ENCODE measurements at places on chromosomes 11 and 22.

GRCh38 chr11:107282195-107282594 is 175.4 kb downstream of the CWF19L2 start:
- no peak for DNase-seq

- DNase-seq = no peak
These were observed 253.1 kb downstream of the FAT3 start for GRCh38 chr11:92477686-92478085.

DNA sequence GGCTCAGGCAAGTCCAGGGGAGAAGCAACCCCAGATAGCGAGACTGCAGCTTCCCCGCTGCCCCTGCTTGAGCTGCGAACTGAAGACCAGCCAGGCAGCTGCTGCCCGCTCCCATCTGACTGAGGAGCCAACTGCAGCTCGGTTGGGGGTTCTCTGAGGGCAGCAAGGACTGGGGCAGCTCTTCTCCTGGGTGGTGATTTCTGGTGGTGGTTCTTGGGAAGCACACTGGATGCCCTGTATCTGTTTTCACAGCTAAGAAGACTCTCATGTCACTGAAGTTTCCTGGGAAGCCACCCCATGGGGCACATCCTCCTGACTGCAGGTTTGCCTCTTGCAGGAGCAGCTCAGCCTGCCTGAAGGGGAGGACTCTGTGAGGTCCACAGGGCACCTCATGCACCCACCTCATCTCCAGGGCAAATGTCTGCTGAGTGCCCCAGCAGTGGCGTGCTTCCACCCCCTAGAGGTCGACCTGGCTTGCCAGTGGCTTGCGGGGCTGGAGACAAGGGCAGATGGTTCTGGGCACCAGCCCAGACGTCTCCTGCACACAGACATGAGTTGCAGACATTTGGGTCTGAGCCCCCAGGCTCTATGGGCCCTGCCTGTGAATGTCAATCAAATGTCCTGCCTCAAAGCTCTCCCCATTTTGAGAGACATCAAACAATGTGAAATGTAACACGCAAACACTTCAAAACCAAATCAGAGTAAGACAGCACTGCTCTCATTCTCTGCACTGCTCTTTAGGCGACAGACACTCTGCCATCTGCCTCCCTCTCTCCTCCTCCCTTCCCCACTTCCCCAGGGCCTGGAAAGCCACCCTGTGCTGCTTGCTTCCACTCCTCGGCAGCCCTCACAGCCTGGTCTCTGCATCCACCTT is 800.9 kb downstream of the BRD1 start:
- no peak for DNase-seq

DNA sequence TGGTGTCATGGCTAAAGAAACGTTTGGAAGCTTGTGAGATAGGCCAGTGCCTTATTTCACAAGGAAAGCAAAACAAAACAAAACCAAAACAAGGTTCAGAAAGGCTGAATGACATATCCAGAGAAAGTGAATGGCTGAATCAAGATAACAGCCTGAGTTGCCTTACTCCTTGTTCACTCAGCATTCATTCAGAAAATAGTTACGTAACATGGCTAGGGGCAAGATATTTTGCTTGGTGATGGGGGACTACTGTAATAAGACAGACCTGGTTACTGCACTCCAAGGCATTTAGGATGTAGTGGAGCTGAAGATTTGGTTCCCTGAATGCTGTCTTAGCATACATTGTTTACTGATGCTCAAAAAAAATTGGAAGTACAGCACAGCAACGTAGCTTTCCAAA is 47.7 kb downstream of the C11orf91 start:
- no peak for DNase-seq

GRCh38 chr11:93020248-93021046 is 51.0 kb downstream of the MTNR1B start:
- no peak for DNase-seq

DNA sequence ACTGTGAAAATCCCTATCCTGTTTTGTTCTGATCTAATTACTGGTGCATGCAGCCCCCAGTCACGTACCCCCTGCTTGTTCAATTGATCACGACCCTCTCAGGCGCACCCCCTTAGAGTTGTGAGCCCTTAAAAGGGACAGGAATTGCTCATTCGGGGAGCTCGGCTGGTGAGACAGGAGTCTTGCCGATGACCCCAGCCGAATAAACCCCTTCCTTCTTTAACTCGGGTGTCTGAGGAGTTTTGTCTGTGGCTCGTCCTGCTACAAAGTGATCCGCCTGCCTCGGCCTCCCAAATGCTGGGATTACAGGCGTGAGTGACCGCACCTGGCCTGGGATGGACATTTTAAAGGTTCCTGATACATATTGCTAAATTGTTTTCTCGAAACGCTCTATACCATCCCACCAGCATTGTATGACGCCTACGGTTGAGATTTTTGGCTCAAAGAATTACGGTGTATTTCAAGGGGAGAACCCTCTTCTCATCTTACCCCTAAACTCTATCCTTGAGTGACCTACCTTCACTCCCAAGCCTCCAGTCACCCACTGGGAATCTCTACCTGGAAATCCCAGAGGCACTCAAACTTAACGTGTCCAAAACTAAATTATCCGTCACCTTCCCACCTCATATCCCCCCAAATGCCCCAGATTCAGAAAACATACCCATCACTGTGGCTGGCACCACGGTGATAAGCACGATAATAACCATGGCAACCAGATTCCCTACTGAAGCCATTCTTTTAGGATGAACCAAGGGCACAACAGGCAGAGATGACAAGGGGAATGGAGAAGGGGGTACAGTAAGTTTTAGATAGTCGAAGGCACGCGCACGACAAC is 789 bp upstream of the POLA2 start:
- DNase-seq = no peak

DNA sequence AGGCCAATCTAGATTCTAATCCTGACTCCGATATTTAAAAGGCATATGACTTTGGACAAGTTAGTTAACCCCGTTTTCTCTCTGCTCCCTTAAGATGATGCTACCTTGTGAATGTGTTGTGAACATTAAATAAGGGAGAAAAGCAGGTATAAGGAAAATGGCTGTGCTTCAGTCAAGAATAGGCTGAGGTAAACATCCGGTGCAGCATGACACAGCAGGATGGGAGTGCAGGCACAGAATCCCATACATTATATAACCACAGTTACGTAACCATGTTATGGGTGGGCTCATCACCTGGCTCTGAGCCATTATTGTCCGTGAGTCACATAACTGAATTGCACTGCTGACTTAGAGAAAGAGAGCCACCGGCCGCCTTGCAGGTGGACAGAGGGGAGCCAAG is 382.2 kb upstream of the ANO5 start:
- no peak for DNase-seq

DNA sequence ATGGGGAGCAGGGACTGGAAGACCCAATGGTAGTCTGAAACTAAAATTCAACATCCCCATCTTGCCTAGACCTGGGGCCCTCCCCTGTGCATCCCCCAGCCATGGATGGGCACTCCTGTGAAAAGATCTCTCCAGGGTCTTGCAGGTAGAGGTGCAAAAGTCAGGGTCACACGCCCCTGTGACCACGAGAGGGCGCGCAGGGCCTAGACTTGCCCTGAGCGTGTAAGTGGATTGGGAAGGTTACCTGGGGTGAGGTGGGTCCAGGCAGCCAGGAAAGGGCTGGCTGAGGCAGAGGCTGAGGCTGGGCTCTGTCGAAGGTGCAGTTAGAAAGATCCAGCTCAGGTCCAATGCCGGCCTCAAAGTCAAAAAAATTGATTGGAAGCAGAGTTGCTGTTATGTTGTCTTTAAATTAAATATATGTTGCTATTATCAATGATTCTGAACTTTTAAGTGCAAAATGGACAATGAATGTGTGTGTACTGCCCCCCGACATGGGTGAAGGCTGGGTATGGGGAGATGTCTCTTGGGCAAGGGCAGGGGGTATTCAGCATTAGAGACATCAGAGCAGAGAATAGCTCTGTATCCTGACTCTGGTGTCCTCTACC is 4.8 kb upstream of the POU2F3 start:
- peak; percentile 65 for DNase-seq

DNA sequence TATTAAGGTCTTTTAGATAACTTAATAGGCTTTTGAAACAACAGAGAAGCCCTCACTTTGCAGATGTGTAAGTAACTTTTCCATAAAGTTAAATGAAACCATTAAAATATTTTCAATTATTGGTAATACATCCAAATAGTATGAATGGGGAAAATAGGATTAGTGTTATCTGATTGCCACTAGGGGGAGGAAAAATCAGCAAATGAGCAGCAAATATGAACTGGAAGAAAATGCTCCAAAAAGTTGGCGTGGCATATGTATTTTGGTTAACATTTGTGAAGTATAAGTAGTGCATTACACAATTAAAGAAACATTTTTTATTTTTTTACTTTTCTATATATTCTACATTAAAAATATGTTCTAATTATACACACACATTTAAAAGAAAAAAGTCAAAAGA is 259.8 kb upstream of the ANO5 start:
- no peak for DNase-seq

DNA sequence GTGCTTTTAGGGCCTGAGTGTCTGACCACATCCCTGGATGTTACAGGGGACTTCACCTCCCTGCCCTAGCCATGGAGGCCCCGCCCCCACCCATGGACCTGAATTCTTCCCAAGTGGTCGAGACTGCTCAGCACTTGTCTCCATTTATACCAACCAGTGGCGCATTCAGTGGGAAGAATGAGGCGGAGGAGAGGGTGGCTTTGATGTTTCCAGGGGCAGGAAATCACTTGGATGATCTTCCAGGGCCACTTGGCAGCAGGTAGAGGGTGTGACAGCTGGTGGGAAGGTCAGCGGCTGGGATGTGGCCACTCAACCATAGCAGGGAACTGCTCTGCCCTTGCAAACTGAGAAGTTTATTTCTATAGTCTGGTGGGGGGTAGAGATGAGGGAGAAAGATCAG is 155.1 kb upstream of the BLID start:
- DNase-seq = no peak

- no peak for DNase-seq
These were observed 5.1 kb downstream of the THAP7 start for GRCh38 chr22:20996598-20997535.

- DNase-seq = no peak
These were observed 20.3 kb upstream of the PPP6R3 start for GRCh38 chr11:68440224-68440623.

DNA sequence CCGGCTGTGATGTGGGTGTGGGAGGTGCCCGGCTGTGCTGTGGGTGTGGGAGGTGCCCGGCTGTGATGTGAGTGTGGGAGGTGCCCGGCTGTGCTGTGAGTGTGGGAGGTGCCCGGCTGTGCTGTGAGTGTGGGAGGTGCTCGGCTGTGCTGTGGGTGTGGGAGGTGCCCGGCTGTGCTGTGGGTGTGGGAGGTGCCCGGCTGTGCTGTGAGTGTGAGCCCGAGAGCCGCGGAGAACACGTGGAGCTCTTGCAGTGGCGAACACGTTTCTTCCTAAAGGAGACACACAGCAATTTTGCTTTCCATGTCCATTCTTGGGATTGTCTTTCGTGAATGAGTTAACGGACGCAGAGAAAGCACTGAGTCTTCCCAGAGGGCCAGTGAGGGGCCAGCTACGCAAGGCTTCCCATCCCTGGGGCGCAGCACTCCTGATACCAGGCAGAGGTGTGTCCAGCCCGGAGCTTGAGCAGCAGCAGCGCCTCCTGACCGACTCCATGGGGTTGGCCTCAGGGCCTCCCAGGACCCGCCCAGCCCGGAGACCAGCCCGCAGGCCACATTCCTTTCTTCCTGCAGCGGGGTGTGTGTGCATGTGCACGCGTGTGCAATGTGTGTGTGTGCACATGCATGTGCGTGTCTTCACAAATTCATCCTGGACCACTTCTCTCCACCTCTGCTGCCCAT is 245.0 kb upstream of the B3GAT1 start:
- no peak for DNase-seq

DNA sequence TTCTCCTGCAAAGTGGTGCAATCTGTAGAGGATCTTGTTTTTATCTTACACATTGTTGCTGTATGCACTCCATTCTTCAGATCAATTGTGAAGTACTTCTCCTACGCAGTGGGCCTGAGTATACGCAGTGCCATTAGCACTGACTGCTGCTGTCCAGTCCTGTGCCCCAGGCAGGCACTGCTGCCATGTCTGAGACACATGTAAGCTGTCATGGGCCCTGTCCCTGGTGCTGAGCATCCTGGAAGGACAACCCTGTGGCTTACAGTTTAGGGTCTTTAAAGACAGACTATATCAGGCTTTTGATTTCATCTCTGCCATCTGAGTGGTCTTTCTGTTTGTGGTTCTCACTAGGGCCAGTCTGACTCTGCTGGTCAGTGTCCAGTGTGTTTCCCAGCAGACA is 44.8 kb upstream of the PTPN5 start:
- DNase-seq = no peak

DNA sequence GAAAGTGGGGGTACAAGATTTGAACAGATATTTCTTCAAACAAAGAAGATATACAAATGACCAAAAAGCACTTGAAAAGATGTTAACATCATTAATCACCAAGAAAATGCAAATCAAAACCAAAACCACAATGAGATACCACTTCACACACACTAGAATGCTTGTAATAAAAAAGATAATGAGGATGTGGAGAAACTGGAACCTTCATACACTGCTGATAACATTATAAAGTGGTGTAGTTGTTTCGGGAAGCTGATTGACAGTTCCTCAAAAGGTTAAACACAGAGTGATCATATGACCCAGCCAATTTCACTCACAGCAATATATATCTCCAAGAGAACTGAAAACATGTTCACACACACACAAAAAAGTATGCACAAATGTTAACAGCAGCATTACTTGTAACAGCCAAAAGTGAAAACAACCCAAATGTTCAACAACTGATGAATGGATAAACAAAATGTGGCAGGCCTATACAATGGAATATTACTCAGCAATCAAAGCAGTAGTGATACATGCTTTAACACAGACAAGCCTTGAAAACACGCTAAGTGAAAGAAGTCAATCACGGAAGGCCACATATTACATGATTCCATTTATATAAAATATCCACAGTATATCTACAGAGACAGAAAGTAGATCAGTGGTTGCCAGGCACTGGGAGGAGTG is 15.1 kb downstream of the PITPNB start:
- no peak for DNase-seq

DNA sequence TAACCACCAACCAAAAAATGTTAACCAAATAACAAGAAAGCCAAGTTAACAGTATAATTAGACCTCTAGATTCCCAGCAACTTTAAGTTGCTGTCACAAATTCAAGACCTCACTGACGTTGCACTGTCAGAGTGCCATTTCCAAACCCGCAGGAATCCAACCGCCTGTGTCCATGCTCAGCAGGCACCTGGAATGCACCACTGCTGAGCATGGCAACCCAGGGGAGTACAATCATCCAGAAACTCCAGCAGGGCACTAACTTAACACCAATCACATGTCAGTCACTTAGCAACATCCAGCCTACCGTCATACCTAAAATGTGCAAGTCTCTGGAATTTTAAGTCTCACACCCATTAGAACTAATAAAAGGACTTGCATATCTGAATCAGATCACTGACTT is 48.8 kb downstream of the SMCO4 start:
- DNase-seq = no peak

- no peak for DNase-seq
These were observed 15.3 kb downstream of the PHF21B start for GRCh38 chr22:44994399-44995104.

DNA sequence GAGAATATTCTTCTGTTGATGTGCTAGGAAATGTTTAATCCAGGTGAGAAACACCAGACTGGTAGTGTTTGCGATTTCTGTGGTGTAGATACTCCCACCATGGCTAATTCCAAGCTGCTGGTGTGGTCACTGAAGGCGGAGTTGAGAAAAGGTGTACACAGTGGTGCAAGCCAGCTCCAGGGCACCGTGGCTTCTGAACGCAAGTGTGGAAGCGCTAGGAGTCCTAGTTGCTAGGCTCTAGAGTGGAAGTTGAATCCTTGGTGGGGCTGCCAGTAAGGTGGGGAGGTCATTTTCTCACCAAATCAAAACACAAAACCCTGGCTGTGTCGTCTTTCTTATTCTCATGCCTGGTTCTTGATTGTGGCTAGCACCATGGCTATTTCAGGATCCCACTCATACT is 61.6 kb downstream of the ZBTB16 start:
- DNase-seq = no peak

- DNase-seq = no peak
These were observed 13.9 kb downstream of the CRTAM start for GRCh38 chr11:122852074-122852795.

All from NCI-H2107 (cell line).